ENCODE measurements at places on chromosomes 6 and 20. TPM values are rescaled to one million over a fixed set of nuclear protein-coding genes. Genes with fewer than 3 reads are reported as not detected.

DNA sequence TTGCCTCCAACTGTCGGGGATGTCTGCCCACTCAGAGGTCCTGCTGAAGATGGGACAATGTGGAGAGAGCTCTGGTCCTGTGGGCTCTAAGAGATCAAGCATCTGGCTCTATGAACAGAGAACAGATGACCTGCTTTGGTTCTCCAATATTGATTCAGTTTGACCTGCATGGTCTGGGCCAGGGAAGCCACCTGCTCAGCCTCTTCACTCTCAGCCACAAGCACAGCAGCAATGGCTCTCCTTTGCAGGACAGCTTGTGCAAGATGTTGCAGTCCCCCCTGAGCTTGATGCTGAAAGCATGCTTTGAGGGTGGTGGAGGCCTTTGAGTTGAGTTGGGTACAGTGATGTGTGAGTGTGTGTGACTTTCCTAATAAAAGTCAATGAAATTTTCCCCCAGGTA, 18.6 kb upstream of the MCM3 start:
- no peak overlapping the region for H3K4me3 ChIP-seq
- no peaks in the 10 kb centered on the region for H3K27me3 ChIP-seq
- no peak for DNase-seq
- no peak overlapping the region for H3K27ac ChIP-seq

The ADGB gene
- polyA plus RNA-seq, result not detected

DNA sequence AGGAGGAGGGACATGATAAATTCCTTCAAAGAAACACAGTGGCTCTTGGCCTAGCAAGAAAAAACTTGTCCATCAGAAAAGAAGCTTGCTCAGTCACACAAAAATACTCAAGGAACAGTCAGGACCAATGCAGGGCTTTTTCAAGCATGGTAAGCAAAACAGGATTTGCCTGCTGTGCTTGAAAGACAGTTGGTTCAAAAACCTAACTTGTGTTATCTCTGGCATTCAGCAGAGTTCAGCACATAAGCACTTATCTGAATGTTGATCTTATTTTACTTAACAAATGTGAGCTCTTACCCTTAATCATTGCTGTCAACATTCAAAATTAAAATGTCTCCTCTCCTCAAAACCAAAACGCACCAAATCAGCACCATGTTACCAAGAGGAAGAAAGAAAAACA, 38.3 kb downstream of the ATG5 start:
- no peaks in the 10 kb centered on the region for H3K4me1 ChIP-seq
- no peak overlapping the region for H3K27ac ChIP-seq
- H3K27me3 ChIP-seq, result no peaks in the 10 kb centered on the region

The C20orf144 gene
- polyA plus RNA-seq, result 0.09 TPM

GRCh38 chr6:135673501-135674309, 176.2 kb upstream of the AHI1 start:
- H3K27ac ChIP-seq, result no peak overlapping the region

- no peaks in the 10 kb centered on the region for H3K27me3 ChIP-seq
- no peak overlapping the region for H3K4me3 ChIP-seq
- H3K36me3 ChIP-seq, result peaks cover 17% of the 10 kb centered on the region
- DNase-seq, result no peak
- H3K27ac ChIP-seq, result no peak overlapping the region
These were observed 167.4 kb downstream of the DTNBP1 start for GRCh38 chr6:15495375-15495901.

Measured in spleen (tissue), 13 donors.